SK-N-SH treated with all-trans-retinoic acid at 6 μM for 48 hours (cell line): ENCODE measurements at places on chromosomes 6 and 20.

DNA sequence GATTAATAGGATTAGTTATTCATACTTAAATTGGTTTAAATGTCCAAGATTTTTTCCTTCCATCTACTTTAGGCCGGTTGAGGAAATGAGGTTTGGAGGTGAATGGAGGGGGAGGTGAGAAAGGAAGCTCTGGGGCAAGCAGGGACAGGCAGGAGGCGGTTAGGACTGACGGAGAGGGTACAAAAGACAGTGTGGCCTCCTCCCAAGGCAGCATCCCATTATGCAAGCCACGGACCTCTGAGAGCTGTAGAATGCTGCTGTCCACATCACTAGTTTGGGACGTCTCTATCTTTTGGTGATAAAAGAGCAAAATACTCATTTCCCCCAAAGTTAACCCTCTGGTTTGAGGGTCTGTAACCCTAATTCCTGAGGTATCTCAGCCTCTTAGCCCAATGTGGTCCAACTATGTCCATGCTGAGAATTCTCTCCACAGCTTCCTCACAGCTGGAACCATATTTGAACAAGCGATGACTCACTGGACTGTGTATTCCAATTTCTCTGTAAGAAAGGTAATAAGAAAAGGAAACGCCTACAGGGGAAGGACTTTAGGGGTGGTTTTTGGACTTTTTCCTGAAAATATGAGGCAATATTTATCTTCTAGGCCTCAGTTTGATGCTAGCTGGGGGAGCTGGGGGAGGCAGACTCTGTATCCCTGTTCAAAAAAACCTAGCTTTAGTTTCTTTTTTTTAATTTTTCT, 172.2 kb downstream of the TFAP2B start:
- ATAC-seq, result no peak

DNA sequence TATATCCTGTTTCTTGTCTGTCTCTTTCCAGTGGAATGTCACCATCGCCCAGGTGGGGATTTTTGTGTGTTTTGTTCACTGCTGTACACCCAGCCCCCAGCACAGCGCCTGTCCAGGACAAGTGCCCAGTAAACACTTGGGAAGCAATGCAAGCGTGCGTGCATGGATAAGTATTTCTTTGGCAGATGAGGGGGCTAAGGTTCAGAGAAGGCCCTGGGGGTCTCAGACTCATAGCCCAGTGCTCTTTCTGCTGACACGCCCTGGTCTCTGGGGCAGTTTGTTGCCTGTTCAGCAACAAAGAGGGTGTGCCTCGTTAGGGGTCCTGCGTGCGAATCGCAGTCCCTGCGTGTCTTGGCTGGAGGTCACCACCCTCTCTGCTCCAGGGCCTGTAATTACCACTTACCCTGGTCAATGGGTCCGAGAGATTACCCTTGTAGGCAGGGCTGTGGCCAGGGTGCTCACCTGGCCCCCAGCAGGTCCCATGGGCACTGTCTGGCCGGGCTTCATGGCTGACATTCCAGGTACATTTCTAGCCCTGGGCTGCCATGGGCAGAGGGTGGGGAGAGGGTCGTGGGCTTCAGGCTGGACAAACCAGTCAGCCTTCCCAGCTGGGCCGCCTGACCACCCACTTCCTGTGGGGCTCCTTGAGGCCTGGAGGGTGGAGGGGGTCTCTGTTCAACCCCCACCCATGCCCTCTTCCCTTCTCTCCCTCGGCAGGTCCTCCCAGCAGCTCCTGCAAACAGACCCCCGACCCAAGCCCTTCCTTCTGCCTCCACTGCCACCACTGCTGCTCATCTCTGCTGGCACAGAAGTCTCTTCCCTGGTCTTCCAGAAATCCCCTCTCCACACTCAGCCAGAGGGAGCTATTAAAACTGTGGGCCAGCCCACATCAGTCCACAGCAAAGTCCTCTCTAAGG, 87.1 kb downstream of the CEBPB start:
- ATAC-seq, result no peak

DNA sequence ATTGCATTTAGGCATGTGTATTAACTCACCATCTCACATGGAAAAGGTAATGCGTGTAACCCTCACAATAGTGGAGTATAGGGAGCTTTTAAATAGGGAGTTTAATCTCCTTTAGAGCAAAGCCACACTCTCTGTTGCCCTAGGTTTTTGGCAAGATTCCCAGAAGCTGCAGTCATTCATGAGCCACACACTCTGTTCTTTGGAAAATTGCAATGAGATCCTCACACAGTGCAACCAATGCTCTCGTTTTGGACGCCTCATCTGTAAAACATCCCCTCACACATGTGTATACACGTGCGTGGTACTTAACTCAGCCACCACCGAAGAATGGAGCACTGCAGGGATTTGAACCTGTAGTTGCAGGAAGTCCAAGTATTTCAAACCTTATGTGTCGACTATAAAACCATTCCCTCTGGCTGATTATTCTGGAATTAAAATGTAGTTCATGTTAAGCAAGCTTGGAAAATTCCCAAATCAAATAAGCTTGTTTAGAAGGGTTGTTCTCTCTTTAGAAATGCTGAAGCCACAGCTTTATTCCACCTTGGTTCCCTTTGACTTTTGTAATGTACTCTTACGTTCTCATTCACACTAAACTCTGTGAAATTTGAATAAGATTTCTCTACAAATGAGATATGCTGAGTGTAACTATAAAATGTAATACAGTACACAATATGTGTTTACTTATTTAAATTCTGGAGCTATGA, 489.8 kb upstream of the MANEA start:
- ATAC-seq, result peak; percentile 79

- ATAC-seq, result no peak
Observed at GRCh38 chr6:91291071-91291470, 704.2 kb upstream of the MAP3K7 start.

DNA sequence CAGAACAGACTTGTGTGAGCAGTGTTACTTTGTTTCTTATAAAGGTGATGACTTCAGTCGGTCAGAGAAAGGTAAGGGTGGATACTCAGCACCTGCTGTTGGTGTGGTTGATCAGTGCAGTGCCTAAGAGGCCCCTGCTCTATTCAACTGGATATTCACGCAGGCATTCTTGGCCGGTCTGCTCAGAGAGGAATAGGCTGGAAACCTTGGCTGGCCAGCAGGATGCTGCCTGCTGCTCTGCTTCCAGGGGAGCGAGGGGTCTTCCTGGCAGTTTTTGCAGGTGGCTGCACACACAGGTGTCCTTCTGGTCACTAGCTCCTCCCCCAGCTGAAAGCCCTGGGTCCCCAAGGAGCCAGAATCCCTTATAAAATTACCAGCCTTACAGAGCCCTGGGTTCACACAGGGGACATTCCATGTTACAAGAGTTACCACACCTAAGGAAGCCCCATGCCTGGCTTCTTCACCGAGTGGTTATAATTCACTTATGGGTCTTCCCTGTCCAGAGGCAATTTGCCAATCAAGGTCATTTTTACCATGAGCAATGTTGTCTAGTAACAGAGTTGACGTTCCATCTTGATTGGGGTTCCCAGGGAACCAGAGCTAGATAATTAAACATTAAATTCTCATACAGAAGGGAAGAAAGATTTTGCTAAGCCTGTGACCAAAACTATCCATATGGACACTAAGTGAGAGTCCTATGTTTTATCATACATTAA, 16.4 kb downstream of the SYNJ2 start:
- ATAC-seq, result no peak

DNA sequence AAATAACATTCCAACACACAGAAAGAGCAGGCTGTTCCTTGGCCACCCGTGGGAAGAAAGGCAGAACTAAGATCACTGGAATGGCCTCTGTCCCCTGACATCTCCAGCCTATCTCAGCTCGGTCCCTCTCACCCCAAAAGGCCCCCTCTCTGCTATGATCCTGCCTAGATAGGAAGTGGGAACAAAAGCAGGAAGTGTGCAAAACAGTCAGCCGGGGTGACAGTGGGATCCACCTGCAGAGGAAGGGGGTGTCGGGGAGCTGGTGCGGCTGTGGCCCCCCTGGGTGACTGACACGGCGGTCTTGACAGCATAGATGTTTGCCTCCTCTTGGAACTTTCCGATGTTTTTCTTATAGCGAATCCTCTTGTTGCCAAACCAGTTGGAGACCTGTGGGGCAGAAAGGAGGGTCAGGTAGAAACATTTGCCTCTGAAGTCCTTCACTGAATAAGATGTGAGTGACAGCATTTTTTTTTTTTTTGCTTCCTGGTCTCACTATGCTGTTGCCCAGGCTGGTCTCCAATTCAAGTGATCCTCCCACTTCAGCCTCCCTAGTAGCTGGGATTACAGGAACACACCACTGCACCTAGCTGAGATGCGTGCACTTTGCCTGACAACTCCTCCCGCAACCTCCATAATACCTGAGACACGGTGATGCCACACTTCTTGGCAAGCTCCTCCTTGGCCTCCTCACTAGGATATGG, 2.8 kb downstream of the PBX2 start:
- ATAC-seq, result no peak

- ATAC-seq, result no peak
Observed at GRCh38 chr20:9927224-9927623, 88.3 kb upstream of the PAK5 start.

DNA sequence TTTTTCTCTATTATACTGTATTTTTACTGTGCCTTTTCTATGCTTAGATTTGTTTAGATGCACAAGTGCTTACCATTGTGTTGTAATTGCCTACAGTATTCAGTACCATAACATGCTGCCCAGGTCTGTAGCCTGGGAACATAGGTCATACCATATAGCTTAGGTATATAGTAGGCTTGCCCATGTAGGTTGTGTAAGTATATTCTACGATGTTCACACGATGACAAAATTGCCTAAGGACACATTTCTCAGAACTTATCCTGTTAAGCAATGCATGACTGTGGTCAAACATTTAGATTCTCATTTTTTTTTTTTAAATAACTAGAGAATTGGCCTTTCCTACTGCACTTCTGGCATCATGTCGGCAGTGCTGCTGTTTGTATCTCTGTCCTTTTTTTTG, 253.7 kb upstream of the SUPT3H start:
- ATAC-seq, result no peak
